Non-pigmented ciliary epithelial cell (primary cell): ENCODE measurements at places on chromosomes 5 and 9.

- DNase-seq, result no peak
Measured at GRCh38 chr5:61824396-61824795, 481.6 kb upstream of the KIF2A start.

GRCh38 chr5:95086927-95087815 lies 197.7 kb downstream of the MCTP1 start:
- no peak for DNase-seq

GRCh38 chr9:82799286-82799685 lies 263.7 kb downstream of the RASEF start:
- no peak for DNase-seq

DNA sequence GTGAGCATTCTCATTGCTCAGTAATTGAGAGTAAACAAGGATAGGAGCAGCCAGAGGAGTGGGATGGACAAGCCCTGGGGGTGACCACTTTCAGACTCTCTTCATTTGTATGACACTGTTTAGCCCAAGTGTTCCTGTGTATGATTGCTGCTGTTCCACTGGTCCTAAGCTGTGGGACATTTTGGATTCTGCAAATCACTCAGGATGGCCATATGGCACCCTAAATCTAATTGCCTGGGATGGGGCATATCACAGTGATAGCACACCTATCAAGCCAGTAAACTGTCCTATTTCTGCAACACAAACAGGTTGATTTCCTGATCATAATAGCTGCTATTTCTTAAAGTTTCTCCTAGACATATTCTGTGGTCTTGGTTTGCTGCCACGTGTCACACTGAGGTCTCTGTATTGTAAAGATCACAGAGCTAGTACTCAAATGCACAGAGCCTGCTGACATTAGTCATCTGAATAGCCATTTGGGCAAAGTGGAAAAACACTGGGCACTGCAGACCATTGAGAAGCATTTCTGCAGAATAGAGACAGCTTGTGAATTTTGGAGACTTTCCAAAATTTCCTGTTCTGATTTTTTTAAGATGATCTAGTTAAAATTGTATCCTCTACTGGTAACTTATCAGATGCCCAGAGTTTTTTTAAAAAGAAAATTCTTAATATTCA lies 320.2 kb downstream of the RFX3 start:
- DNase-seq, result no peak

GRCh38 chr5:89996890-89997289 lies 412.7 kb downstream of the CETN3 start:
- DNase-seq, result no peak

- no peak for DNase-seq
Measured at GRCh38 chr5:72511774-72512592, 4.8 kb upstream of the ZNF366 start.

DNA sequence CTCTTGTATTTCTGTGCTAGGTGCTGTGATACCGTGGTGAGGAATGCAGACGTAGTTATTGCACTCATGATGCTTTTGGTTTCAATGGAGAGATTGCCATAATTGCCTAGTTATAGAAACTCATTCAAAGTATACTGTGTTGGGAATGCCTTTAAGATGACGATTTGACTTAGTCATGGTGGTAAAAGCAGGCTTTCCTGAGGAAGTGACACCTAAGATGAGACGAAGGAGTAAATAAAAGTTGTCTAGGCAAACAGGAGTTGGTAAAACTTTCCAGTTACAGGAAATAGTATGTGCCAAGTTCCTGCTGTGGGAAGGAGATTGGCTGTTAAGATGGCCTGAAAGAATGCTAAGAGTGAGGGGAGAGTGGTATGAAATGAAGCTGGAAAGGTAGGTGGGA lies 48.1 kb downstream of the FOCAD start:
- peak; percentile 66 for DNase-seq

DNA sequence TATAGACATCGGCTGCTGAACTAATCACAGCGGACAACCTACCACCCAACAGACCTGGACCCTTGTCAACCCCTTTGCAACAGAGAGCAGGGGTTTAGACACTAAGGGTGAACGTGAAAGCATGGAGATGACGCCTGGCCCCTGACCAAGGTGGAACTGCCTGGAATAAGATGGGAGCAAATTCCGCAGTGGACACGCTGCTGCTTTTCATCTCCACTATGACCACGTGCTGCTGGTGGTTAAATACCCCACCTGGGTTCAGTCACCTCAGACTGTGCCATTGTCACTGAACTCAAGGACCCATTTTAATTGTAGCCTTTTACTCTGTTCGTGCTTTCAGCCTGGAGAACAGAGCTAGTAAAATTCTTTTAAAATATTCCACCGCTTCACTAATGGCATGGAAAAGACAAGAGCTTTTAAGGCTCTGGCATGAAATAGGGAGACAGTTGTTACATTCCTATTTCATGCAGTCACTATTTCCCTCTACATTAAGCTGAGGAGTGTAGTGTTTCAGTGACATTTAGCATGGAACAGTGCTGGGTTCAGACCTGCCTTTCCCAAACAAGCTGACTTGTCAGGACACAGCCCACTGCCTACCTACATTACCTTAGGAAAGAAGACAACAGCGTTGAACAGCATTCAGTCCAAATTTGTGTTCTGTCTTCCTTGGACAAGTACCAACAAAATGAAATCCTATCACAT lies 96.8 kb downstream of the ANKRD18B start:
- peak; percentile 52 for DNase-seq

GRCh38 chr9:81633952-81634854 lies 55.1 kb downstream of the TLE1 start:
- no peak for DNase-seq

- no peak for DNase-seq
Measured at GRCh38 chr9:25381141-25381540, 297.1 kb downstream of the TUSC1 start.

DNA sequence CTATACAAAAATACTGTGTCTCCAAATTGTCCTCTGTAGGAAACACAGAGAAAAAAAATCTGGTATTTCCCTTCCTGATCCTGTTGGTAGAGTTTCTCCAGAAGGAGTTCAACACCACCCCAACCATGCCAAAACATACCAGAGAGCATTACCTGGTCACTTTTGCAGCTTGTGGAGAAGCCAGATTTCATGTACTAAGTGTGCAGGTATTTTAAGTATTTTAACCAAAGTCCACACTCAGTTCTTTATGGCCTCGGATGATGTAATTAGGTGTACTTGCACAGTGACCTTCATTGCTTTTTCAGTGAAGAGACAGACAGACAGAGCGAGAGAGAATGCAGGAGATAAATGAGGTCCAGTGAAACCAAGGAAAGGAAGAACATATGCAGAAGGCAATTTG lies 2046.8 kb upstream of the CDH9 start:
- no peak for DNase-seq

DNA sequence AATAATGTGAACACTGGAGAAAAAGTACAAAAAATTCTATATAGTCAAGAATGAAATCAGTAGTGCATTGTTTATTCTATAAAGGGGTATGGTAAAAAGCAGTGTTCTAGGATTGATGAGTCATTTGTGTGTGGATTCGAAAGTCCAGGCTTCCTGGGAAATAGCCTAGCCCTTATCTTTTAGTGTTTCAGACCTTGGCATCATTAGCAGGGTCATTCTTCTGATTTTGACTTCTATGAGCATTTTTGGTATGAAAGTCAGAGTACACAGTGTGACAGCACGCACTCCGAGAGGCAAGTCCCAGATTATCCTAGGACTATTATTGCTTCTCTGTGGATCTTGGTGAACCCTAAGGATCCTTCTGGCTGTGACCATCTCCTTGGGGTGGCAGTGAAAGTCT lies 16.9 kb downstream of the PCSK5 start:
- no peak for DNase-seq
